NCI-H1436 treated with DMSO at 0.1 percent for 48 hours (cell line): ENCODE measurements at places on chromosomes 2 and 18.

- no peak for DNase-seq
Measured at GRCh38 chr2:8500124-8501054, 181.5 kb upstream of the ID2 start.

DNA sequence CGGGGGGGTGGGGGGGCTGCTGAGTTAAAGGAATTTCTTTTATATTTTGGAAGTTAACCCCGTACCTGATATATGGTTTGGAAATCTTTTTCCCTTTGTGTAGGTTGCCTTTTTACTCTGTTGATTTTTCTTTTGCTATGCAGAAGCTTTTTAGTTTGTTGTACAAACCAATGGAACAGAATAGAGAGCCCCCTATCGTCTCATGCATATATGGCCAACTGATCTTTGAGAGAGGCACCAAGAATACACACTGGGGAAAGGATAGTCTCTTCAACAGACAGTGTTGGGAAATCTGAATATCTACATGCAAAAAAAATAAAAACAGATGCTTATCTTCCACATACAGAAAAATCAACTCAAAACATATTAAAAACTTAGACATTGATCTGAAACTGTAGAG is 647.8 kb upstream of the KLHL29 start:
- no peak for DNase-seq

DNA sequence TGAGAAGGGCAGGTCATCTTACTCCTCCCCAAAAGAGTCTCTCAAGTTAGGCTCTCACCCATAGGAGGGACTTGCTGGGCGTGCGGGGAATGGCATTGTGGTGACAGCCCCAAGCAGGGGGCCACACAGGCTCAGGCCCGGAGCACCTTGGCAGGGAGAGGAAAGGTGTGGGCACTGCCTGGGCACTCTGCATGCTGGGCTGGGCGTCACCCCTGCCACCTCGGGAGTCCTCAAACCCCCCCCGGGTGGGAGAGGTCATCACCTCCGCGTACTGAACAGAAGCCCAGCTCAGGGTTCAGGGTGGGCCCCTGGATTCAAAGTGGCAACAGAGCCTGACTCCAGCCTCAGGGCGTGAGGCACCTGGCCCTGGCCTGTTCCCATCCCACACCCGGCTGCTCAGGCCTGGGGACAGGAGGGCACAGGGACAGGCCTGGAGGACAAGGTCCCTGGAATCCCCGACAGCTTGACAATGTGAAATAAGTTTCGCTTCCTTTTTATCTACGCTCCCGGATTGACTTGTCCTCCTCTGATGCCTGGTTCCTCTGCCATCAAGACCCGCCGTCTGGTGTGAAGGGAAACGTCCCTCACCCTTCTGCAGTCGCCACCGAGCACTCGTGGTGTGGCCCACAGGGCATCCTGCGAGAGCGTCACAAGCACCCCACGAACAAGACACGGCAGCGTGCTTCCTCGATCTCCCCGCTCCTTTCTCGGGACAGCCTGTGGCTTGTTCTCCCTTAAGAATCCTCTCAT is 97.8 kb downstream of the HDAC4 start:
- no peak for DNase-seq

GRCh38 chr2:235480614-235481013 is 13.2 kb upstream of the AGAP1 start:
- DNase-seq = no peak

- no peak for DNase-seq
Measured at GRCh38 chr2:231002641-231003040, 6.7 kb downstream of the SPATA3 start.

- no peak for DNase-seq
Measured at GRCh38 chr2:218877331-218877730, 3.3 kb upstream of the WNT10A start.

GRCh38 chr18:31407649-31408048 is 31.1 kb downstream of the DSG4 start:
- no peak for DNase-seq
